ENCODE measurements at places on chromosomes 2 and 18.

GRCh38 chr18:37559194-37559593 is 6.4 kb downstream of the CELF4 start:
- no peak for DNase-seq

DNA sequence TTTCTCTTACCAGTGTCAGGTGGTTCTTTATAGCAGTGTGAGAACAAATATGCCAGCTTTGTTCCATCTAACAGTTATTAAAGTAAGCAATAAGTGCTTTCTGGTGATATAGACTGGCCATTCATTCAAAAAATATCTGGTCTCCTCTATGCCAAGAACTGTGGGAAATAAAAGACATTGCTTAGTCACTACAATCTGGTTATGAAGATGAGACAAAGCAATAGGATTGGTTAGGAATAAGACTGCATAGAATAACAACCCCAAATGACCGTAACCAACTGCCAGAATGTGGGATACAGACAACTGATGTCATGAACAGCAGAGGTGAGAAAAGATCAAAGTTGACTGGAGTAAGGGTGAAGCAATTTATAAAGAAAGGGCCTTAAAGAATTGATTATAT is 83.8 kb downstream of the MBD2 start:
- no peak for DNase-seq

DNA sequence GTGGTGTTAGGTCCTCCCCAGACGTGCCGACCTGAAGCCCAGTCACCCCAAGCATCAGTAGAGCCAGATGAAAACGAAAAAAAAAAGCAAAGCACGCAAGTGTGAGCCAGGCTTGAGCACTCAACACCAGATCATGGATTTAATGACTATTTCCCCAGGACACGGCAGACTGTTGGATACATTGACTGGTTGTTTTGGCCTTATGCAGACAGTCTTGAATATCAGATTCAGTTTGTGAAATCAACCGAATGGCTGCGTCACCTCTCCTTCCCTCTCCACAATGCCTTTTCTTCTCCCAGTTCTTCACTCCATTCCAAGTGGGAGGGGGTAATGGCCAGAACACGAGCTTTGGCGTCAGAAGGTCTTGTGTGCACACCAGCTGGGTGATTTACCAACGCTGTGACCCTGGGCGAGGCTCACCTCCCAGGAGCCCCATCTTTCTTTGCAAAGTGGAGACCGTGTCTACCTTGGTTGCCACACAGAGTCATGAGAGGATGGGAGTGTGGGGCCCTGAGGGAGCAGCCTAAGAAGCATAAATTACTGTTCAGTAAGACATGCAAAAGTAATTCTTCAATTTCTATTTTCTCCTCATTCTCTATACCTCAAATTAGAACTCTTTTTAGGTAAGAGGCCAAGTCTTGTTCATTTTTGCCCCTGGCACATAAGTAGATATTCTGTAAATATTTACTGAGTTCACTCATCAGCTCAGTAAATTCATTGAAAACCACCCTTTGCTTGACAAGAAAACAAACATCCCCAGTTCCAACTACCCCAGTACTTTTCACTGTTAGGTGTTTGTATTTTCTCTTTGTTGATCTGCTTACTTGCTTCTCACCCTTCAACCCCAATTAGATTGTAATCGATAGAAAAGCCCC is 181.1 kb upstream of the COPS8 start:
- no peak for DNase-seq

DNA sequence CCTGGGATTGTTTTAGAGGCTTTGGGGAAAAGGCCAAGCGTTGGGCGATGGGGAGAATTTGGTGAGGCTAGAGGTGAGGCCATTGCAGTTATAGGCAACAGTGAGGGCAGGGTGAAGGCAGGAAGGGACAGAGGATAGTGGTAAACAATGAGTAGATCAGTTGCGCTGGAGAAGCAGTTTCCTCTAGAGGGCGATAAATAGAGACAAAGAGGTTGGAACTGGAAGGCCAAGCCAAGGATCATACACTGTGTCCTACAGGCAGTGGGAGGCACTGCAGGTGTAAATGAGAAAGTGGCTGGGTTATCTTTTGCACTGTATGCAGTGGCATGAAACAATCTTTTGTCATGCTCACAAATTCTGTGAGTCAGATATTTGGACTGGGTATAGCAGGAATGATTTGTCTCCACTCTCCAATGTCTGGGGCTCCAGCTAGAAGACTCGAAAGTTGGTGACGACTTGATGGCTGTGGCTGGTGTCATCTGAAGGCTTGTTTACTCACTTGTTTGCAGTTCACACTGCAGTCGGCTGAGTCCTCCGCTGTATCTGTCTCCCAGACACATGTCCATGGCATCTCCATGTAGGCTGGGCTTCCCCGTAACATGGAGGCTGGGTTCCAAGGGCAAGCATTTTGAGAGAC is 82.1 kb downstream of the TNP1 start:
- peak; percentile 68 for DNase-seq

- DNase-seq: no peak
Observed at GRCh38 chr2:233375490-233376314, 21.4 kb downstream of the DGKD start.

DNA sequence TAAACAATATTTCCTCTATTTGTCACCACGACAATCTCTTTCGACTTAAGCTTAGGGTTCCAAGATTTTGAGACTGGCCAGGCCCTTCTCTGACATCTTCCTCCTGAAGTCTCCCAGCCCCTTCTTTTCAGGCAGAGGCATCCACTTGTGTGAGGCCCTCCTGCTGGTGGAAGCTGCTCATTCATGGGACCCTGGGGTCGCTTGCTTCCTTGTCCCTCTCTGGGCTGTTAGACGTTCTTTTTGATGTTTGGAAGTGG is 188.2 kb upstream of the APCDD1 start:
- DNase-seq: no peak

- no peak for DNase-seq
Observed at GRCh38 chr2:182165202-182165601, 179.5 kb downstream of the PPP1R1C start.

- no peak for DNase-seq
Observed at GRCh38 chr18:48084858-48085257, 154.4 kb upstream of the SMAD2 start.

- DNase-seq: peak; percentile 1
Observed at GRCh38 chr2:166419616-166419934, 43.8 kb upstream of the SCN9A start.

DNA sequence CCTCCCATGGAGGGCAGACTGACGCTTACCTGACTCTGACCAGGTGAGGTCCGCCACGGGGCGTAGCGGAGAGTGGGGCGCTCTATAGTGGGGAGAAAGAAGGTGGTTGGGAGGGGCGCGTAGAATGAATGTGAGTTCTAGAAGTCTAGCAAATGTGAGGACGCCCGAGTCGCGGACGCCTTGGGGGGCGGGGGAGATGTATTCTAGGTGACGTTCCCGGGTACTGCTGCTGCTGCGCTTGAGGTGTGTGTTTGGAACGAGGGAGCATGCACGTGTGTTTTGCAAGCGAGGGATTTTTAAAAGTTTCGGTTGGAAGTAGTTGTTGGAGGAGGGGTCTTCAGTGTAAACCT is 758 bp downstream of the RIF1 start:
- no peak for DNase-seq

DNA sequence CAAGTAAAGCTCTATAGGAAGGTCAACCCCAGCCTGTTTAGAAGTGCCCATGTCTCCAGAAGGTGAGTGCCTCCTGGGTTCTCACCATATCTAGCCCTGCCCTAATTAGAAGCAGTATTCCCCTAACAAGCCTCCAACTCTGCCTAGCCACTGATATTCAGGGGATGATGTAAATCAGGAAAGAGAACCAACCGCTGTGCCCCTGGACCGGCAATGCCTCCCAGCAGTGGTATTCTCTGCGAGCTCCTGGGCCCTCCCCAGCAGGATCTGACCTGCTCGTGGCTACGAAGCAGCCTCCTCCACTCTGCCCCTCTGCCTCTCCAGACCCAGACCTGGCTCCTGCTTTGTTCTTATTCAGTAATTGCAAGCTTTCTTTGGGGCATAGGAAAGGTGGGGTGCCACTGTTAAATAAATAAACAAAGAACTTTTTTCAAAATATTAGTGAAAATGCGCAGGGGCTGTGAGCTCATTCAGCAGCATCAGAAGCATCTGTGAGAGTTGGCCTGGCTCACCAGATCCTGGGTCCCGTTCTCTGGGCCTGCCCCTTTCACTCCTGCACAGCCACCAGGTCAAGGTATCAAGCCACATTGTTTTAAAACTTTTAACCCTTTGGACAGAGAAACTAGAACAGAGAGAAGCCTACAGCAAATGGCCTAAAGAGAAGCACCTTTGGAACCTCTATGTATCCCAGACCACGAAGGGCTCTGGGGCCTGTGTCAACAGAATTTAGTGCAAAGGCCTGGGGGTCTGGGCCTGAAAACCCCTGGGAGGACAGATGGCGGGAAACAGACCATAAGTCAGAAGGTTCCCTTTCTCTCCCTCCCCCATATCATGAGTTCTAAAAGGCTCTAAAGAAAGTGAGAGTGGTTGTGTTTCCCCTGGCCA is 11.9 kb downstream of the MREG start:
- DNase-seq: no peak

GRCh38 chr2:109217362-109218086 is 88.5 kb downstream of the SH3RF3 start:
- DNase-seq: no peak

DNA sequence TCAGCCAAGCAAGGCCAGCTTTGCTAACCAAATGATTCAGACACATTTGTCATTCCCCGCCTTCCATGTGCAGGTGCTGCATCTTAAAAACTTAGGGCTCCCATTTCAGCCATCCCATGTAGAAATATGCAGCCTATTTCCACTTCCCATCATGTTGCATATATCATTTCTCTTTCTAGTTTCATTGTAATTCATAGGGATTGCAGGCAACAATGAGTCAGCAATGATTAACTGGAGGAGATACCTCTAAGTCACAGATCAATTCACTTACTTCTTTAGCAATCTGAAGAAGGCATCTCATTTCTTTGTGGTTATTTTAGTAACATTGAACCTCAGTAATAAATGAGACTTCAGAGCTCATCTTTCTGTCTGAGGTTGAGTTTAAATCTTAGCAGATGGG is 276.1 kb upstream of the PKDCC start:
- DNase-seq: no peak

DNA sequence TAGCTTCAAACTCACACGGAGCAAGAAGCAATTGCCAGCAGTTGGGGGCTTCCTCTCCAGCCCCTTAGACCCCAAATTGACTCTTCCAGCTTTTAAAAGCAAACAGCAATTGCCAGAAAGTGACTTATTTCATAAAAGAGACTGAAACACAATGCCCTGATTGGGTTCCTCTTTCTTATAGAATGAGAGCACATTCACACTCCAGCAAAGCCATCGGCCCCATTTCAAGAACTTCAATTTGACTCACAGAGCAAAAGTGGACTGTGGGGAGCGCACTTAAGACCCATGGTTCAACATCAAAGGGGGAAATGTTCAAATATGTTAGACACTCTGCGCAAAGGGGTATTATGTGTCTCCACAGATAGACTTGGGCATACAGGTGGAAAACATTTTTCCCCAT is 484.7 kb downstream of the BCL11A start:
- DNase-seq: no peak

- no peak for DNase-seq
Observed at GRCh38 chr2:239114616-239115265, 266.9 kb downstream of the TWIST2 start.
